ENCODE measurements at places on chromosomes 5 and 9.

GRCh38 chr9:4852419-4852818, 59.7 kb downstream of the RCL1 start:
- no peak for DNase-seq

- no peak for DNase-seq
These were observed 65.2 kb downstream of the JMY start for GRCh38 chr5:79301046-79301712.

- DNase-seq = no peak
These were observed 568.2 kb upstream of the CDH18 start for GRCh38 chr5:20556115-20556763.

- DNase-seq = no peak
These were observed 404.7 kb upstream of the TRPC7 start for GRCh38 chr5:136769900-136770684.
